T-cell (primary cell): ENCODE measurements at places on chromosomes 11 and 22.

DNA sequence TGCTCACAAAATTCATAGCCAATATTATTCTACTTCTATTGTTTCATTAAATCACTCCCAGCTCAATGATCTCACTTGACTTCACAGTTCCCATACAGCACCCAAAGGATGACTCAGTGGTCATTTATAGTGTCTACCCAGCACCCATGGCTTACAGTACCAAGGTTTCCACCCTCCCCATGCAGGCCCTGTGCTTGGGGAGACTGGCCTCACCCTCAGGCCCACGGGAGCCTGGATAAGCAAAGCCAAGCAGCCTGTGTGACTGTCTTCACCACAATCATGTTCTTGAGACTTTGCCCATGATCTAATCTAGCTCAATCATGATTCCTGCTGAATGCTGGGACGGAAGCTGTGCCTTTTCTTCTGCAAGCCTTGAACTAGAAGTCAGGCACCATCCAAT is 97.6 kb downstream of the SLC36A4 start:
- no peak for DNase-seq

GRCh38 chr22:49884503-49885260 is 31.0 kb downstream of the ZBED4 start:
- DNase-seq = no peak

DNA sequence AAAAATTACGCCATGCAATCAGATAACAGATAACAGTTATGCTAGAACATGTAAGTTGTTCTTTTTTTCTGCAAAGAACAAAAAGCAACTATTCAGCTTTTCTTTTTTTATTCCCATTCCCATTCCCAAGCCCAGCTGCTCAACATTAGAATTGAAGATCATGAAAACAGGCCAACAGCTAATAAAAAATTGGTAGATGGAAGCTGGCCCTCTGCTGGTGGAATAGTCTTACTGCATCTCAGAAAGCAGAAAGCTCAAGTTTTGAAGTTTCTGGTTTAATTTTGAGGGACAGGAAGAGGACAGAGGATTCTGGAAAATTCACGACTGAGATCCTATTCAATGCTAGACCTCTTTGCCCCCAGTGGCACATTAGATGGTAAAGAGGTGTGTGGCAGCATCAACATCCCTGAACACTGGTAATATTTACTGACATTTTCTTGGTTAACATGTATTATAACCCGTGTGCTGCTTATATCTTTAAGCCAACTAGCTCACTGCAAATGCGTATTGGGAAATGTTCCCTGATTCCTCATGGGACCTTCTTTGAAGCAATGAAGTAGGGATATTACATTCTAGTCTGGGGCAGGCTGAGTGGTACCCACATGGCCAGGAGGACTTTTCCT is 591.2 kb downstream of the OPCML start:
- no peak for DNase-seq

DNA sequence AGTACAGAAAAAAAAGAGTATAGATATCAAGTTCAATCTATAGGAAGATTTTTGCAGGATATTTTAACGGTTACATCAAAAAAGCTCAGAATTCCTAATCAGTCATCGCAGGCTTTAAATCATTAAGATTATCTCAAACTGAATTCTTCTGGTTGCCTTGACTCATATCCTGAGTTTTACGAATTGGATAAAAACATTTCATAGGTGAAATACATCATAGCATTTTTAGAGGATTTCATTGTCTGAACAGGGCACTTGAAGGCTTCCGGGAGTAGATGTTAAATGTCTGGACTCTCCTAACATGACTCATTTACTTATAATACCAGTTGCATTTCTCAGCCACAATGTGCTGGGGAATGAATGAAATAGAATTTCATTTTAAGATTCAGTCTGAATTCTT is 2216.6 kb upstream of the RAG2 start:
- DNase-seq = no peak

DNA sequence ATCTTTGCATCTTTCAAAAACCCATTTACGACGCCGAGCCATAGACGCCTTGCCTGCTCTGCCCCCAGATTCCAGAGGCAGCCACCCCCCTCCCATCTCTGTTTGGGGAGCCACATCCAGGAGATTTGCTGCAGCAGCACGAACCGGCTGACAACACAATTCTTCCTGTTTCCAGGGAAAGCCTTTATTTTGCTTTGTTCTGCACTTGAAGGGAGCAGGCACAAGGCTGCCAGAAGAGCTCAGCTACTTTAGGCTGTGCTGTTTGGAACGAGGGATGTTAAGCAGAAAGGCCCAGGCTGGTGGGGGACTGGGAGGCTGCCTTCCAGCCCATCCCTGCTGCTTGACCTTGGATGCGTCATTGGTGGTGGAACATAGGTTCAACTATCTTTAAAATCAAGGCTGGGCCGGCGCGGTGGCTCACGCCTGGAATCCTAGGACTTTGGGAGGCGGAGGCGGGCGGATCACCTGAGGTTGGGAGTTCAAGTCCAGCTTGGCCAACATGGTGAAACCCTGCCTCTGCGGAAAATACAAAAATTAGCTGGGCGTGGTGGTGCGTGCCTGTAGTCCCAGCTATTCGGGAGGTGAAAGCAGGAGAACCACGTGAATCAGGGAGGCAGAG is 243.9 kb downstream of the MIAT start:
- DNase-seq = no peak

DNA sequence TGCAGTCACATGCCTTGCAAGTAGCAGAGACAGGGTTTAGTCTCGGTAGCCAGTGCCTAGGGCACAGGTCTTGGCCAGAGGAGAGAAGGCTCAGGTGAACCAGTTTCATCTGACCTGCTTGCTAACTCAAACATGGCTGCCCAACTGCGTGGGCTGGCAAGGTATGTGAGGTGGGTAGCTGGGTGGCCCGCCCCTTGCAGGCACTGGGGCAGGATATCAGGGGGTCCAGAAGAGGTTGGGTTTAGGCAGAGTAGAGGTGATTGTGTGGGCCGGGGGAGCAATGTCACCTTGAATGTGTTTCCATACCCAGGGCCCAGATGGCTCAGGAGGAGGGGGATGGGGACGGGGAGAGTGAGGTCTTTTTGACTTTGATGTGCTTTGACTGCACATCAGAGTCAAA is 37.7 kb downstream of the ST3GAL4 start:
- DNase-seq = no peak

DNA sequence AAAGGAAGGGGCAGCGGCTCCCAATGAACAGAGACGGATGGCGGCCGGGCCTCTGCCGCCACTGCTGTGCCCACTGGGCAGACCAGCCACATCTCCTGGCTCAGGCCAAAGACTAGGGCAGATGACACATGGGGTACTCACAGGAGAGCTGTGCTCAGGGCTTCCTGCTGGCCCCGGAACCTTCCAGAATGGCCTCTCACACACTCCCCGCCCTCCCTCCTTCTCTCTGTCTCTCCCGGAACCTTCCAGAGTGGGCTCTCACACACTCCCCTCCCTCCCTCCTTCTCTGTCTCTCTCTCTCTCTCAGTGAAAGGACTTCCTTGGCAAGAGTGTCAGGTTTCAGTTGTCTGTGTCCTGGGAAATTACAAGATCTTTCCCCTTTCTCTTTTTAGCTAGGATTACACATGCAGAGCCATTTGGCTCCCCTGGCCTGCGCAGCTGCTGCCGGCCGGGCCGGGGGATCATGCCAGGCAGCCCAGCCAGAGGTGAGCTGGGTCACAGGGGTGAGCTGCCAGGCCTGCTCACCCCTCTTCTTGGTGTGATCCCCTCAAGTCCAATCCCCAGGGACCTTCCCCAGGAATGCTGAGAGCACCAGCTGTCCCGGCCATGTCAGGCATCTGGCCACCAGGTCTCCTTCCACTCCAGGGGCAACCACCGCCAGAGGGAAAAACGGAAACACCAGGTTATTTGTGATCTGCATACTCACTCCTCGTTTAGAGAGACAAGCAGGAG is 45.3 kb upstream of the ADA2 start:
- no peak for DNase-seq

- no peak for DNase-seq
Observed at GRCh38 chr11:106523171-106523570, 445.7 kb downstream of the AASDHPPT start.

- no peak for DNase-seq
Observed at GRCh38 chr11:75826461-75827230, 11.6 kb downstream of the UVRAG start.
